ENCODE measurements at places on chromosomes 3 and 15.

DNA sequence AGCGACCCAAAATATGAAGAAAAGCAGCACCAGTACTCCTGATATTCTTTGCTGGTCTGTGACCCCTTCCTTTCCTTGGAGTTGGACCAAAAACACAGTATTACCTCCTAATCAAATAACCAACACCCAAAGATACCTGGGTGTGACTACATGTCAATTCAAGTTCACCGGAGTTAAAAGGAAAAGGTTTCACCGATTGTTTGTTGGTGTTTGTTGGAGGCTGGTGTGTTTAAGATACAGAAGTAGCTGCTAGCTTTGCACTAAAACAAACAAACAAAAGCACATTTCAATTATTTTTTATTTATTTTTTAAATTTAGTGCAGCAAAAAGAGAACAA is 81.5 kb downstream of the MYO1E start:
- no peak for DNase-seq

- DNase-seq = no peak
These were observed at the start of gene SLC38A3 for GRCh38 chr3:50204804-50205412. TSS of gene SLC38A3 (plus strand) at chr3:50205271. CDS start at chr3:50214200, 8,929 bp downstream.

DNA sequence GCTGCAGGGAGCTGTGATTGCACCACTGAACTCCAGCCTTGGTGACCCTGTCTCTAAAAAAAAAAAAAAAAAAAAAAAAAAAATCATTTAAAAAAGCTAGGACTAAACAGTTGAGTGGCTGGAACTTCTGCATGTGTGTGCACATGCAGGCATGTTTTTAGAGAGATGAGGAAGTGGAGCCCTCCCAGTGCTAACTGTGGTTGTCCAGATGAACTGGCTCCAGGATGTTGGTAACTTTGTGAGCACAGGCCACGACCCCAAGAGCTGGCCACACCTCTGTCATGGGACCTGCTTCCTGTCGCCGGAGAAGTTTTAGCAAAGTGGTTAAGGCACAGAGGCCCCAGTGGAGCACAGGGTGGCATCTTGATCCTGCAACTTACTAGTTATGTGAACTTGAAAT is 27.0 kb downstream of the CHCHD6 start:
- no peak for DNase-seq

- no peak for DNase-seq
These were observed 1.1 kb downstream of the SEC13 start for GRCh38 chr3:10319804-10320203.

DNA sequence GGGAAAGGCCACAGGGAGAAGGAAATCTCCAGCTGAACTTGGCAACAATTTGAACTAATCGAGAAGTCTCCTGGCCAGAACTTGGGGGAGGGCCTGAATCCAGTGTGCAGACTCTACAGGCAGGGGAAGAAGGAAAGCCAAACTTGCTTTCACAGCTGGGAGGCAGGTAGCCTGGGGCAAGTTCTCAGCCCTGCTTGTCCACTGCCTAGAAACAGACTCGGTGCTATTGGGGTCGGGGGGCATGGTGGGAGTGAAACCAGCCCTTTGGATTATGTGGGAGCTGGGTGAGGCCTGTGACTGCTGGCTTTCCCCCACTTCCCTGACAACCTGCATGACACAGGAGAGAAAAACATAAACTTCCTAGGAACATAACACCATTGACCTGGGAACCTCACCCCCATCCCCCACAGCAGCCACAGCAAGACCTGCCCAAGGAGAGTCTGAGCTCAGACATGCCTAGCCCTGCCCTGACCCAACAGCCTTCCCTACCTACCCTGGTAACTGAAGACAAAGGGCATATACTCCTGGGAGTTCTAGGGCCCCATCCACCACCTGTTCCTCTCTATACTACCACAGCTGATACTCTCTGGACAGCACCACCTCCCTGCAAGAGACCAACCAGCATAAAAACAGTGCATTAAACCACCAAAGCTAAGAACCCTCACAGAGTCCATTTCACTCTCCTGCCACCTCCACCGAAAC is 103.7 kb upstream of the MNS1 start:
- no peak for DNase-seq

DNA sequence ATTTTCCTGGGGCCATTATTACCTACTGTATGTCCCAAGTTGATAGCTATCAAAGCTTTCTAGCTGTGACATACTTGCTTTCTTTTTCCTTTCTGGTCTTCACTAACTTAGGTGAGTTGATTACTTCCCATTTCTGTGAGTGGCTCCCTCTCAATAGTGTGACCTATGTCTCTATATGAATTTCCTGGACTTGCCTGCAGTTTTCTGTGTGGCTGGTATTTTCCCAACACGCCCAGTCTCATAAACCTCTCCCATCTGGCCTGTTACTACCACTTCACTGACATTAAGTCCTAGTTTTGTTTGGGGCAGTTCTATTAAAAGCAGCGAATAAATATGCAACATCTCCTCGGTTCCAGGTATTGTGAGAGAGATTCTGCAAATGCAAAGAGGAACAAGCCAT is 671.2 kb downstream of the SI start:
- DNase-seq = no peak

GRCh38 chr3:25588441-25589103 is 76.1 kb downstream of the TOP2B start:
- no peak for DNase-seq
